ENCODE measurements at places on chromosomes 2 and 18.

GRCh38 chr2:134027980-134028379 is 225.9 kb upstream of the MGAT5 start:
- DNase-seq, result no peak

- no peak for DNase-seq
Observed at GRCh38 chr2:190098851-190099250, 36.3 kb upstream of the MSTN start.

DNA sequence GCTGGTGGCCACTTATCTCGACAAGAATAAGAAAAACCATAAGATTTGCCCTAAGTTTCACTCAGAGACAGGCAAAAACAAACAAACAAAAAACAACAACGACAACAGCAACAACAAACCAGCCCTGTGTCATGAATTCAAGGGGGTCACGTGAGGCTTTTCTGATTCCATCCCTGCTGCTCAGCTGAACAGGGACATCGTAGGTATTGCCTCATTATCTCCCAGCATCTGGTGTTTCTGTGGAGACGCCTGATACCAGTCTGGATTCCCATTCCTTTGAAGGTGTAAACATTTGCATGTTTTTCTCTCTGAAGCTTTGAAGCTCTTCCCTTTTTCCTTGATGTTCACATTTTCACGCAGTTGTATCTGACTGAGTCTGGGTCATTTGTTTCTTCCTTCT is 117.4 kb downstream of the KCNF1 start:
- DNase-seq, result no peak

GRCh38 chr18:10743766-10744165 is 217.9 kb downstream of the NAPG start:
- DNase-seq, result no peak

- no peak for DNase-seq
Observed at GRCh38 chr18:395456-396250, 104.8 kb downstream of the COLEC12 start.

DNA sequence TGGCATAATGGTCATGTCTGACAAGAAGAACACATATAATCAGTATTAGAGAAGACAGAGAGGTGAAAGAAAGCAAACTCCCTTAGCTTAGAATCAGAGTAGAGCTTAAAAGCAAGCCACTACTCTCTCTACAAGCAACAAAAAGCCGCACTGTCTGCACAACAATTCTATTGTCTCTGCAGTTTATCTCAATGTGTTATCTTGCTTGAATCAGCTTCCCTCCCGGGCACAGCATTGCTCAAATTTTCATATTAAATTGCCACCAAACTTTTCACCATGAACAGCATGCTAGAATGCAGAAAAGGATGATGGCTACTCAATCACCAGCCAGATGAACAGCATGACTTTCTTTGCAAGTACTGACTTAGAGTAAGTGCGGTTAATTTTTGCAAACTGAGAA is 356.0 kb upstream of the KYNU start:
- DNase-seq, result no peak

DNA sequence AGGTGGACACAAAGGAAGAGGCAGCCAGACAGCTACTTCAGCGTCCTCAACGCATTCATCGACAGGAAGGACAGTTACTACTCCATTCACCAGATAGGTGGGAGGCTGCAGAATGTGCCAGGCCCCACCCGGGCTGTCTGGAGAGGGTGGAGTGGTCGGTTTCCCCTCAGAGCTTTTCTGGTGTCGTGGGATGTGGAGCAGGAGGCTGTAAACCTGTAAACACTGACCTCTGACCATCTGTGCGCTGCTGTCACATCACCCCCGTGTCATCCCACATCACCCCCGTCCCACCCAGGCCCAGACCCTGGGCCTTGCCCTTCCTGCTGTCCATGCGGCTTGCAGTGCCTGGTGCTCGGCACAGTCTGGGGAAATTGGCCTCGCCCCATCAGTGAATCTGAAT is 17.1 kb downstream of the ATG4B start:
- no peak for DNase-seq
